GM18507 (cell line): ENCODE measurements at places on chromosomes 6 and 20.
A peak's percentile ranks its signal among the peaks of the same experiment; 100 is the strongest.

GRCh38 chr6:134173366-134173725 lies 120.9 kb upstream of the SLC2A12 start:
- DNase-seq, result no peak

- DNase-seq, result no peak
Observed at GRCh38 chr6:163309491-163310026, 105.0 kb upstream of the QKI start.

DNA sequence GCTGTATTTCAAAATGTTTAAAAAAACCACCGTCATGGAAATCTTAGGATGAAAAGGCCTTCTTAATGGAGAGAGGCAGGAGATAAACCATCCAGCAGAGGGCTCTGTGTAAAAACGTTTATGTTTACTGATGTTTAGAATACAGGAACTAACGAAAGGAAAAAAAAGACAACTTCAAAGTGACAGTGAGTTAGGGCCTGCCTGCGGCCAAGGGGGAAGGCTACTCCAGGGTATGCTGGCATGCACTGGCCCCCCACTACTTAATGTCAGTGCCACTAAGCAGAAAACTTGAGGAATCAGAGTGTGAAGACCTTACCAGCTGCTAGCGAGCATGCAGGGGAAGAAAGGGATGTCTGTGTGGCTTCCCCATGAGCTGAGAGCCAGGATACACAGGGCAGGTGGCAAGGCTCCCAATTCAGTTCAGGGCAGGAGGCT lies 47.7 kb downstream of the AKAP7 start:
- no peak for DNase-seq

DNA sequence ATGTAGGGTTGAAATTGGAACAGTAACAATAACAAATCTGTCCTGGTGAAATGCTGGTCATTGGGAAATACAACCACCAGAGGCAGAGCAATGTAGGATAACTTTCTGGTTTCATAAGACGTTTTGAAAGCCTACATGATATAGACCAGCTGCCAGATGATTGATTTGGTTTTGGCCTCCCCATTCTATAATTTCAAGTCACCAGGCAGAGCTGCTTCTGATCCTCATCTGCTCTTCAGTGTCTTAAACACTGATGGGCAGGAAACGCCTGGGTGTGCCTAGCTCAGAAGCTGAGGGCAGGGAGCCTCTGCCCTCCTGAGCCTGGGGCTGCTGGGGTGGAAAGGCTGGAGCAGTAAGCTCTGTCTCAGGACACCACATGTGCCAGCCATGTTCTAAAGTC lies 24.5 kb downstream of the DHX35 start:
- no peak for DNase-seq

- no peak for DNase-seq
Observed at GRCh38 chr6:2652611-2653010, 98.1 kb downstream of the MYLK4 start.

- DNase-seq, result no peak
Observed at GRCh38 chr6:156850353-156850752, 73.2 kb downstream of the ARID1B start.

DNA sequence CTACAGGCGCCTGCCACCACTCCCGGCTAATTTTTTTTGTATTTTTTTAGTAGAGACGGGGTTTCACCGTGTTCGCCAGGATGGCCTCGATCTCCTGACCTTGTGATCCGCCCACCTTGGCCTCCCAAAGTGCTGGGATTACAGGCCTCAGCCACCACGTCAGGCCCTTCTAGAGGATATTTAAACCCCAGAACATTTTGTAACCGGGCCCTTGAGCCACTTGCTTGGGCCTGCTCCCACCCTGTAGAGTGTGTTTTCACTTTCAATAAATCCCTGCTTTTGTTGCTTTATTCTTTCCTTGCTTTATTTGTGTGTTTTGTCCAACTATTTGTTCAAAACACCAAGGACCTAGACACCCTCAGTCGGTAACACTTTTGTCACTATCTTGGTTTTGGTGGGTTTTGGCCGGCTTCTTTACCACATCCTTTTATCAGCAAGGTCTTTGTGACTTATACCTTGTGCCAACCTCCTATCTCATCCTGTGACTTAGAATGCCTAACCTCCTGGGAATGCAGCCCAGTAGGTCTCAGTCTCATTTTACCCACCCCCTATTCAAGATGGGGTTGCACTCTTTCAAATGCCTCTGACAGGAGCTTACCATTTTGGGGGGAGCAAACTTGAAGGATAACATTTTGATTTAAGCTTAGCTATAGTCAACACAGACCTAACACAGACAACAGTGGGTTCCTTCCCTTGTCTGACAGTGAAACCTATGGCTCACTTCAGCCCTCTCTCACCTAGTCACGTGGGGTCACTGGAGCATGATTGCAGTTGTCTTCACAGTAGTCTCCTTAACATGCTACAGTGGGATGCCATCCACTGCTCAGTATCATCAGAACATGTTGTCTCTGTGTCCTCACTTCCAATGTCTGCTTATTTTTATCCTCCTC lies 27.9 kb upstream of the KIF6 start:
- peak; percentile 7 for DNase-seq

DNA sequence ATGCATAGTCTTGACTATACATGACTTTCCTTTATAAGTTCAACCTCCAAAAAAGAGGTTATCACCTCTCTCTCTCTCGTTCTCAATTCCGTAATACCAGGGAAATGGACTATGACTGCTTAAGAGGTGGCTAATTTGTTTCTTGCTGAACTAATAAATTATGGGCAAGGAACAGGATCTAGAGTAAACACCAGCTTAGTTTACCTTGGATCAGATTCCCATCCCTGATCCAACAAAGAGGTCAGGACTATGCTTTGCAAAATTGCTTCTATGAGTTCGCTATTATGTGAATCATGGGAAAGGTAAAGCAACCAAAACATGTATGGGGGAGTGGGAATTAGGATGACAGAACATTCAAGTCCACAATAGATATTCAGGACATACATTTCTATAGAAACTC lies 630.7 kb downstream of the HACE1 start:
- DNase-seq, result no peak

DNA sequence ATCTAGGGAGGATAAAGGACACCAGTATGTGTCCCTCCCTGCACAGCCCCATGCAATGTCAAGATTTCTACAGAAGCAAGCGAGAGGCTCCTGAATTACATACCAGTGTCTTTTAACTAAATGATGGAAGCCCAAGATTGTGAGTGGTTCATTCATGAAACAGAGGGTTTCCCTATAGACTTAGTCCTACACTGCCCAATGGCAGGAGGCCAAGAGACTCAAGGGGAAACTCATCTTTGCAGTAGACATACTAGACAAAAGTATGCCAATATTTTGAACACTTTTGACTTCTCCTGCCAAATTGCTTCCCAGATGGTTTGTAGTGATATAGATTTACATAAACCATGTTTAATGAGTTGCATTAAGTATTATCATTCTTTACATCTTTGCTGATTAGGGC lies 557.2 kb upstream of the JAG1 start:
- no peak for DNase-seq

- no peak for DNase-seq
Observed at GRCh38 chr20:1102016-1102415, 16.4 kb upstream of the PSMF1 start.

GRCh38 chr20:20519269-20519668 lies 151.4 kb downstream of the INSM1 start:
- DNase-seq, result no peak

- no peak for DNase-seq
Observed at GRCh38 chr20:56748476-56749377, 119.6 kb downstream of the TFAP2C start.

- DNase-seq, result no peak
Observed at GRCh38 chr6:170033666-170034065, 257.2 kb downstream of the DLL1 start.

DNA sequence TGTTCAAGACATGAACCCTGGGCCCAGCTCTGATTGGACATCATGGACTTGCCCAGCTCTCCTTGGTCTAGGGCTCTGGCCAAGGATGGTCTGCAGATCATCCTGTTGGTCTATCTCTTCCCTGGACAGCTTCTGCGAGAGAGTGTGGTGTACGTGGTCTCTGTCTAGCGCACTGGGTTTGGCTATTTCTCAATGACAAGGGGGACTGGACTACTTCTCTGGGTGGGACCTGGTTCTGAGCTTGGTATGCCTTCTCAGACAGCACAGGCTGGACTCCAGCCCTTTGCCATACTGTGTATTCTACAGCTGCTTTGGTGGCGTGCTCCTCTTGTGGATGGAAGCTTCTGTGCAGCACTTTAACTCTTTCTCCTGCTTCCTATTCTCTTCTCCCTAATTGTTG lies 8.5 kb upstream of the RAET1E start:
- DNase-seq, result no peak
